ENCODE measurements at places on chromosomes 7 and 10.

GRCh38 chr7:30934225-30934624 is 22.6 kb downstream of the AQP1 start:
- no peak for DNase-seq

GRCh38 chr7:84847038-84847437 is 339.8 kb downstream of the SEMA3D start:
- DNase-seq = no peak

DNA sequence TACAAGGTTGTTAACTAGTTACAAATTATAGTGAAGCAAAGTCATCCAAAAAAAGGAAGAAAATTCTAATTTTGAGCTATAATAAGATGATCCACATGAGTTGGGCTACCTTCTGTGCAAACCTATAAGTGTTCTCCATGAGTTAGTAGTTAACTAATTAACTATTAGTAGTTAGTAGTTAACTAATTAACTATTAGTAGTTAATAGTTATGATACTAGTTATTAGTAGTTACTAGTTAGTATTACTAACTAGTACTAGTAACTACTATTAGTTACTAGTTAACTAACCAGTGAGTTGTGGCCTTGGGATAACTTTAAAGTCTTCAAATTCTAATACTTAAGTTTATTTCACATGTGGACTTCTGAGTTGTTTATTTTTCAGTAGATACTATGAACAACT is 453.4 kb upstream of the GRM3 start:
- no peak for DNase-seq

- peak; percentile 72 for DNase-seq
Observed at GRCh38 chr7:15326044-15326644, 235.7 kb downstream of the AGMO start.

- no peak for DNase-seq
Observed at GRCh38 chr7:139774376-139774775, 3.4 kb downstream of the HIPK2 start.

DNA sequence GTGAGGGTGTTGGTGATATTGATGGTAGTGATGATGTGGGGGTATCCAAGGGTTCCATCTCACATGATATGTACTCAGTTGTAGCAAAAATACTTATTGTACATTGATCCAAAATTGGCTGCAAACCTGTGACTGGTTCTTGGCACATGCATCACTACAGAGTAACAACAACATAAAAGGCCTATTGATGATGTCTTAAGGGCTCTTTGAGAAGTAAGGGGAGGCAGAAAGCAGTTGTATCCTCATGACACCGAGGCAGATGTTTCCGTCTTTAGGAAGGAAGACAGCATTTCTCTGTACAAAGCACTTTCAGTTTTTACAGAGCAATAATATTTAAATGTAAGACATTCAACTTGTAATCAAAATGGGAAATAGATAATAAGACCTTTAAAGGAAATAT is 34.5 kb downstream of the NRG3 start:
- DNase-seq = no peak

DNA sequence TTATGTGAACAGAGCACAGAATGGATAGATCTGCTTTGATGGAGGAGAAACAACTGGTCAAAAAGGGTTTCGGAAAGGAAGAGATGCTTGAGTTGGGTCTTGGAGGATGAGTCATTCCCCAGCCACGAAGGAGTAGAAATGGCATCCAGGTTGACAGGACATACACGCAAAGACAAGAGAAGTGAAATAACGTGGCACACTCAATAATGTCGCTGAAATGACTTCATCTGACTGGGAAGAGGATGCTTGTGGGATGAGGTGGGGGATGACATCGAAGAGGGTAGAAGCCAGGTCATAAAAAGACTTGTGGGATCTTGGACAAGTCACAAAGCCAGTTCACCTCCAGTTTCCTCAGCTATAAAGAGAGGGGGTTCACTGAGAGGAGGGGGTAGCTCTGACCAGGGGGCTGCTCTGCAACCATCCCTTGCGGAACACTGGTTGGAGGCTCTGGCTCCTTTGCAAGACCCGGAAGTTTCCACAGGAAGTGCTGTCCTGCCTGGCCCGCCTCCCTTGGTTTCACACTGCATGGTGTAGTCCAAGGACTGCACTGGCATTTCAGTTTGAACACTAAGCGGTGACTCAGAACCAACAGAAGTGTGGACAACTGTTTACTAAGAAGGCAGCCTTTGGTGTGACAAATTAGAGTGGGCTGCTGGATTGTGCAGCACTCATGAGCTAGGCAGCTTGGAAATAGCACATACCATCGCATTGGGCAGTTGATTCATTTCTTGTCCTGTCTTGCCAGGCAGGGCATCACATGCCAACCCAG is 189.9 kb upstream of the ADO start:
- peak; percentile 54 for DNase-seq

GRCh38 chr10:92291921-92292845 is 1.2 kb downstream of the MARCHF5 start:
- peak; percentile 54 for DNase-seq

GRCh38 chr7:64876792-64877713 is 26.0 kb upstream of the ZNF273 start:
- peak; percentile 97 for DNase-seq

GRCh38 chr7:2719007-2719406 is 31.0 kb downstream of the AMZ1 start:
- DNase-seq = peak; percentile 50

DNA sequence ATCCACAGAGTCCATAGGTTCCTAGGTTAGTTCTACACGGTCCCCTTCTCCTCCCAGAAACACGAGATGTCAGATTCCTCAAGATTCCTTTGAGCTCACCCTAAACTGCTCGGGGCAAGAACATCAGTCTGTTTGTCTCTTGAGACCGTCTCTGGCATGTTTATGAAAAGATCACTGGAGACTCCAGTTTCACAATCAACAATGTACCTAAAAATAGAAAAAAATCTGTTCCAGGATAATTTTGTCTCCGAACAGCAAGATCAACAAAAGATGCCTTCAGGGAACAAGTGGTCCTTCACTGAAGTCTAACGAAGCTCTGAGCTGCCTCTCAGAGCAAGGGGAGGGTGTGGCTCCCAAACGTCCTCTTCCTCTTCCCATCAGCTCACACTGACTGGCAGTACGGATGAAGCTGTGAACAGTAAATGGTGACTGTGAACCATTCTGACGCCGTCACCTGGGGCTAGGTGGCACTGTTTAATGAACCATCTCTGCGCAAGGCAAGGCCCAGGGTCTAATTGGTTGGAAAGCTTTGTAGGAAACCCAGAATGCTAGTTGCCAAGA is 156.2 kb upstream of the LYZL1 start:
- DNase-seq = peak; percentile 12

GRCh38 chr10:100183481-100183880 is 2.3 kb downstream of the ERLIN1 start:
- DNase-seq = peak; percentile 10

DNA sequence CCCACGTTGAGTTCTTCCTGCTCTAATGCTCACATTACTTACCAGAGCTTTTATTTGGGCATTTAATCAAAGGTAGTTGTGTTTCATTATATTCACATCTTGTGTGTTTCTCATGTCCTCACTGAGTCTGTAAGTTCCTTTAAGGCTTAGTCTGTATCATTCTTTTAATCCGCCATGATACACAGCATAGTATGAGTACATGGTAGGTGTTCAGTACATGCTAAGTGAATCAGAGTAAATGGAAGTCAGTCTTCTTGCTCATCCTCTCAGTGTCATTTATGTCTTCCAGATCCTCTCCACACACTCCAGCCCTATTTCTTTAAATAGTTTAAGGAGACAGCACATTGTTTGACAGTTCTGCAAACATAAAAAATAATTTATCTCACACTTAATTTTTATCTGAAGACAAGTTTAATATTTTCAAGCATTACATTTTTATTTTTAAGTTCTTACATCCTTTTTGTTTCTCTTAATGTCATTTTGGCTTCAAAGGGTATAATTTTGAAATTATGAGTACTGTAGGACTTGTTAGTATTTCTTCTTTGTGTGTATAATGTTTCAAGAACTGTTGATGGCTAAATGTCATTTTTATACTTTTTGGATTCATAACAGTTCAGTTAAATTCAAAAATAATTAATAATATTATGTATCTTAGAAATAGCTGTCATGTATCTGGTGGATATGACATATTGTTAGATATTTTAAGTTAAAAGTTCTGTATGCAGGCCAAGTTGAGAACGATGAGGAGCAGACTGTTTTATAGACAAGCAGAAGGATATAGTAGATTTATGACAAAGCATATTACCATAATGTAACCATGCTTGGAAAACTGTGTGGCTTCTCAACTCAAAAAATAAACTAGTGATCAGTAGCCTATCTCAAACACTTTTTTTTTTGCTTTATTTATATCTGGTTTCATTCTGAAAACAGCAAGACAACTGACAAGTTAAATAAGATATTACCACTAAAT is 342.7 kb downstream of the LRMDA start:
- DNase-seq = no peak

- DNase-seq = no peak
Observed at GRCh38 chr7:148598351-148598750, 7.8 kb downstream of the C7orf33 start.

- DNase-seq = no peak
Observed at GRCh38 chr10:68053553-68053952, 21.5 kb downstream of the HERC4 start.

GRCh38 chr7:11748884-11749283 is 83.1 kb downstream of the THSD7A start:
- peak; percentile 49 for DNase-seq

DNA sequence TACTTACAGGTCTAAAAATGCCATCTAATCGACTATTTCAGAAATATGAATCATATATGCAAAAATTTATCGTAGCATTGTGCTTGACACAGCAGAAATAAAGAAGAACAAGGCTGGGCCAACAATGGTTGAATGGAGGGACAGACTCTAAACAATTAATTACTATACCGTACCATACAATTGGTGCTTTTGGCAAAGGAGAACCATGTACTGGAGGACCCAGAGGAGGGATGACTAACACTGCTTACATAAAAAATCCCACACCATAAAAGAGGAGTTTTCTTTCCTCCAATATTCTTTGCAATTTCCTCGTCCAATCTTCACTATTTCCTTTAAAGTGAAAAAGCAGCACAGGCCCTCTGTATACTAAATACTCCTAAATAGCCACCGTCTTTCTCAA is 94.1 kb downstream of the SGMS1 start:
- no peak for DNase-seq

- no peak for DNase-seq
Observed at GRCh38 chr10:42990016-42990720, 86.7 kb upstream of the RET start.

DNA sequence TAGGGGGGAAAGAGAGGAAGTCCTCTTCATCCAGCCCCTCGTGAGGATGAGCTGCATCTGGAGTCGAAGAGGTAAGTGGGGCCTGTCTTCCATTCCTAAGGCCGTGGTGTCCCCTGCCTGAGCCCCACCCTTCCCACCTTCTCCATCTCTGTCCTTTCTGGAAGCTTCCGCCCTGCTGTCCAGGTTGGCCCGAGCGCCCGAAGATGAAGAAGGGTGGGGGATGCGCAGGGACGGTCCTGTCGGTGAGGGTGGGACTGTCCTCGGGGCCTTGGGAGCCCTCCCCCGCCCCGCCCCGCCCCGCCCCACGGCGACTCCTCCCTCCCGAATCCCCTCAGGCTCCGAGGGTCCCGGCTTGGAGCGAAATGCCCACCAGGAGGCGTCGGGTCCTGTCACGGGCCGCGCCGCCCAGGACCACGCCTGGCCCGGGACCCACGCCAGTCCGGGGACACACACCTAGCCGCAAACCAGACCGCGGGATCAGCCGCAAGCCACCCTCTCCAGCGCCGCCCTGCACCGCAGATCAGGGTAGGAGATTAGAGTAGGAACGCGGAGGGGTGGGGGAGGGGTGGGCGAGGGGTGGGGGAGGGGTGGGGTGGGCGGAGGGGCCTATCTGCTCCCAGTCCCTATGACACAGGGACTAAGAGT is 15.3 kb downstream of the GPRIN2 start:
- no peak for DNase-seq

- peak; percentile 76 for DNase-seq
Observed at GRCh38 chr7:127792528-127793342, 140.7 kb downstream of the SND1 start.

- peak; percentile 90 for DNase-seq
Observed at GRCh38 chr7:128791121-128791971, at the start of gene CCDC136. TSS of gene CCDC136 (plus strand) at chr7:128791968. CDS start at chr7:128792412, 444 bp downstream.

DNA sequence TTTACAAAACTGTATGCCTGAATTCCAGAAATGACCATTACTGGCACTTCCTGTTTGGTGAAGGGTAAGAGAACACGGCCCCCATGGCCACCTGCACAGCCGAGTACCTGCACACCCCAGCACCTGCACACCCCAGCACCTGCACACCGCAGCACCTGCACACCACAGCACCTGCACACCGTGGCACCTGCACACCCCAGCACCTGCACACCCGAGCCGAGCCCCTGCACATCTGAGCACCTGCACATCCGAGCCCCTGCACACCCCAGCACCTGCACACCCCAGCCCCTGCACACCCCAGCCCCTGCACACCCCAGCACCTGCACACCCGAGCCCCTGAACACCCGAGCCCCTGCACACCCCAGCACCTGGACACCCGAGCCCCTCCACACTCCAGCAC is 243.5 kb downstream of the DNAJB6 start:
- peak; percentile 29 for DNase-seq

- DNase-seq = no peak
Observed at GRCh38 chr10:79112881-79113431, 44.2 kb downstream of the ZMIZ1 start.

DNA sequence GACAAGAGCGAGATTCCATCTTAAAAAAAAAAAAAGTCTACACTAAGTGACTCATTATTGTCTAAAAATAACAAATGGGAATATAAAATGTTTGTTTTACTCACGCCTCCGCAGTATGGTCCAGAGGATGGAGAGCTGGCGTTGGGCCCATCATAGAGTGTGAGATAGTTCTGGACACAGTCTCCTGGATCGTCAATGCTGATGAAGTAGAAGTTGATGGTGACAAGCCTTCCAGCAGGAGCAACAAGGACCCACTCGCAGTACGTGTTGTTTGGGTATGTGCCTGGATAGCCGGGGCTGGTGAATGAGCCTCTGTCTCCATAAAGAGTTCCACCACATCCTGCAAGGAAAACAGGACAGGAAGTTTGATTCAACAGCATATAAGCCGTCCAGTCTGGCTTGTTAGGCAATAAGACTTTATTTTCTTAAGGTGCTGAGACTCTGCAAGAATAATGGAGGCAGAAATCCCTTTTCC is 11.5 kb upstream of the RSU1 start:
- peak; percentile 48 for DNase-seq
